ENCODE measurements at places on chromosomes 7 and 10.

- no peak for DNase-seq
Observed at GRCh38 chr10:121041906-121042305, 190.7 kb downstream of the WDR11 start.

GRCh38 chr7:97271619-97272018 is 154.1 kb downstream of the SDHAF3 start:
- no peak for DNase-seq

GRCh38 chr10:7409732-7410168 is 1.1 kb downstream of the SFMBT2 start:
- no peak for DNase-seq

GRCh38 chr10:51270936-51271530 is 196.7 kb downstream of the PRKG1 start:
- DNase-seq, result no peak

DNA sequence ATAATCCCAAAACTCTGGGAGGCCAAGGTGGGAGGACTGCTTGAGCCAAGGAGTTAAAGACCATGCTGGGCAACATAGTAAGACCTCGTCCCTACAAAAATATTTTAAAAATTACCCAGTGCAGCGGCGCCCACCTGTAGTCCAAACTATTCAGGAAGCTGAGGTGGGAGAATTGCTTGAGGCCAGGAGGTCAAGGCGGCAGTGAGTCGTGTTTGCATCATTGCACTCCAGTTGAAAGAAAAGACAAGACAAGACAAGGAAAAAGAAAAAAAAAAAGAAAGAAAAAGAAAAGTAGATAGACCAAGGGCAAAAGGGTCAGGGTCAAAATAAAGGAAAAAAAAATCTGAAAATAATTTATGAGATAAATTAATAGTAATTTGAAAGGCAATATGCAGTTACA is 5.8 kb downstream of the ANXA7 start:
- DNase-seq, result no peak

- DNase-seq, result no peak
Observed at GRCh38 chr7:68203251-68203650, 1206.6 kb downstream of the TYW1 start.

- no peak for DNase-seq
Observed at GRCh38 chr7:120156476-120156875, 116.5 kb upstream of the KCND2 start.

DNA sequence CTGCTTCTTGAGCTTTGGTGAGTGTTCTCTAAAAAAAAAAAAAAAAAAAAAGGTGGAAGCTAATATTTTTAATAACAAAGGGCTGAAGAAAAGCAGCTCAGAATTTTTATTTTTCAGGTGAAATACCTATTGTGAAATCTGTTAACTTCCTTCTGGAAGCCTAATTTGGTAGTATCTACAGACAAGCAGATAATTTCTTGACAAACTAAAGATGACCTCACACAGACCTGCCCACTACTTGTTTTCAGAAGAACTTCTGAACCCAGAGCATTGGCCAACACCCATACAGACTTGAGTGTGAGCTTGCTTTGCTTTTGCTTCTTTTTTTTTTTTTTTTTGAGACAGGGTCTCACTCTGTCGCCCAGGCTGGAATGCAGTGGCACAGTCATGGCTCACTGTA is 31.2 kb downstream of the LRRC4 start:
- DNase-seq, result no peak

- DNase-seq, result no peak
Observed at GRCh38 chr7:78329001-78329655, 530.6 kb downstream of the PHTF2 start.

DNA sequence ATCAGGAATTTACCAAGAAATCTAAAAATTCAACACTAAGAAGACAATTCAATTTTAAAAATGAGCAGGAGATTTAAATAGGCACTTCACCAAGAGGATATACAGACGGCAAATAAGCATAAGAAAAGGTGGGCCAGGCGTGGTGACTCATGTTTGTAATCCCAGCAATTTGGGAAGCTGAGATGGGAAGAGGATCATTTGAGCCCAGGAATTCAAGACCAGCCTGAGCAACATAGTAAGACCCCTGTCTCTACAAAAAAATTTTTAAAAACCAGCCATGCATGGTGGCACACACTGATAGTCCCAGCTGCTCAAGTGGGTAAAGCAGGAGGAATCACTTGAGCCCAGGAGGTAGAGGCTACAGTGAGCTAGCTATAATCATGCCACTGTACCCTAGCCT is 3.5 kb upstream of the AKR1D1 start:
- no peak for DNase-seq

DNA sequence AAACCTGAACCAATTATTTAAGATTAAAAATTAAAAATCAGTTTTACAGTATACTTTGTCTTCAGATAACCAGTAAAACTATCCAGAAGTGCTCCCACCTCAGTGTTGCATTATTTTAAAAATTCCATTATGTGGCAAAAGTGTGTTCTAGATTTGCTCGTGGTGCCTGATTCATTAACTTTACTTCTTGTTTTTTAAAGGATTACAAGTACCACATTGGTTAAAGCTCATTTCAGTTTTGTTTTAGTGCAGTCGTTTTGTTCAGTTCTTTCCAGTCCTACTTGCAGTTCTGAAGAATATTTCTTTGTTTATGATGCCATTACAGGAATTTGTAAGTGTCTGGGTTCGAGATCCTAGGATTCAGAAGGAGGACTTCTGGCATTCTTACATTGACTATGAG is 69.0 kb downstream of the SNX10 start:
- no peak for DNase-seq

DNA sequence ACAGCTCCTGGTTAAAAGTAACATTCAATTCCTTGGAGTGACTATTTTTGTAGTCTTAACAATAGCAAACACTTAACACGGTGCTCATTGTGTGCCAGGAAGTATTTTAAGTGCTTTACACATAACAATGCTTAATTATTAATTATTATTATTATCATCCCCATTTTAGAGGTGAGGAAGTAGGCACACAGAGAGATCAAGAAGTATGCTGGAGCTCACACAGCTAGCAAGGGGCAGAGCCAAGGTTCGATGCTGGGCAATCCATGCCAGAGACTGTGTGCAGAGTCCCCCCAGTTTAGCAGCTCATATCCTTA is 48.2 kb upstream of the SMNDC1 start:
- no peak for DNase-seq

- DNase-seq, result no peak
Observed at GRCh38 chr7:2999078-2999500, 44.6 kb downstream of the CARD11 start.

GRCh38 chr7:39210362-39210761 is 232.7 kb downstream of the POU6F2 start:
- no peak for DNase-seq

GRCh38 chr10:119445311-119445934 is 97.1 kb downstream of the RGS10 start:
- DNase-seq, result peak; percentile 76

- no peak for DNase-seq
Observed at GRCh38 chr10:3442451-3442990, 269.9 kb upstream of the PITRM1 start.

DNA sequence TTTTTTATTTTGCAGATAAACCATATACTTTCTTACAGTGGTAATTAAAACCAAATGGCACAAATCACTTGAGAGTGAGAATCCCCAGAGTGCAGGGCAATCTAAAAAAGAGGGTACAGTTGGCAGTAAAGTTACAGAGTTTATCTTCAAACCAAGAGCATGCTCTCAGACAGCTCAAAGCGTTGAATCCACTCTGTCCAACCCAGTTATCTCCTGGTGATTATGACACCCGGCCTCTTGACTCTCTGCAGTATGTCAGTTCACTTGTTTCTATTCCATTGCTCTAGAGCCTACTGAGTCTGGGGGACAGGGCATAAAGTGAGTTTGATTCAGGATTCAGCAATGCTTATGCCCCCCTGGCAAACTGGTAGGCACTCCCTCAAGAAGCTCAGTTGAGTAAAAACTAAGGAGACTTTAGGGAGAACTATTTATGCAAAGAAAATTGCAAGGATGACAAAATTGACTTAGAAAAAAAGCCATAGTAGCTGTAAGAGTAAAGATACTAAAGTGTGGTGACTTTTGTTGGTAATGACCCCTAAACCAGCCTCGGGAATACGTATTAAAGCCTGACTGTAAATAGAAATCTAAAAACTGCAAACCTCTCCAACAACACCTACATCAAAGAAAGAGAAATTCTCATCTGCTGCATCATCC is 55.5 kb downstream of the COL1A2 start:
- DNase-seq, result no peak

DNA sequence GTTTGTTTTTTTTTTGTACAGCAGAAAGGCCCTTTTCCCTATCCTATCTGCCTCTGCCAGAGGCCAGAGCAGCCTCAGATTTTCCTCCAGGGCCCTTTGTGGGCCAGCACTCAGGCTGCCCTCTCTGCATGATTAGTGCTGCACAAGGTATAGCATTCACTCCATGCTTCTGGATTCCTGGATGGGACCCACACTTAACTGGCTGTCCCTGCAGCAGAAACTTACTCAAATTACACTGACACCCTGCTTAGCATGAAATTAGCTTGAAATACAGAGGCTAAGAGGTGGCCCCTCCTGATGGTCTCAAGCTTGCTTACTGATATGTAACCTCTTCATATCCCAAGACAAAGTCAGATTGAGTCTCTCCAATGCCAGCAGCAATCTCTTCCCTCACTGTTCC is 239.3 kb downstream of the SORCS1 start:
- DNase-seq, result no peak

- no peak for DNase-seq
Observed at GRCh38 chr10:88493691-88494483, 89.2 kb downstream of the RNLS start.

Data from stimulated activated CD8-positive, alpha-beta memory T cell treated with anti-CD3 and anti-CD28 coated beads, Interleukin-4, amount 100 ng/mL, for 24 hours (primary cell).